Suppressor macrophage treated with lipopolysaccharide for 1 hour (primary cell): ENCODE measurements at places on chromosomes 7 and 10.

DNA sequence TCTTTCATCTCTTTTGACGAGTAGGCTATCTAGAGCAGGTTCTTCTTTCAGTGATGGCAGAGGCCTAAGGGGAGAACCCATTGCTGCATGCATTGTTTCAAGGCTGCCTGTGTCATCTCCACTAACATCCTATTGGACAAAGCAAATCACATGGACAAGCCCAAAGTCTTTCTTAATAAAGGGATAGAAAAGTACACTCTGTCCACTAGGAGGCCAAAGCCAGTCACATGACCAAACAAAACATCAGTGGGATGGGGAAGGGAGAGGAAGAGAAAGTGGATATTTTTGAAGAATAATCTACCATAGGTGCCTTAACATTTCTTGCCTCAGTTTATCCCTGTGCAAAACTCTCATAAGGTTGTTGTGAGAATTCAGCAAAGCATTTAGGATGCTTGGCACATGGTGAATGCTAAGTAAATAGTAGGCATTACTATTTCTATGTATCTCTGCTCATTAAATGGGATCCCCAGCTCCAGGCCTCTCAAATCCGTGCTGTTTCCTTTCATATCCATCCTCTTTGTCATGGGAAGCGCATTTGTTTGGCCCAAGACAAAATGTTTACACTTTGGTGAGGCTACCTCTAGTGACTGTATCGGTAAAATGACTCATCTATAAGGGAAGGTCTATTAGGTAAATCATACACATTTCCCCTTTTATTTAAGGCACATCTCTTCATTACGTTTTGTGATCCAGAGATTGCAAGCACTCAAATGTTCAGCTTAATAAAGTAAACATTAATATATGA lies 16.7 kb upstream of the CADPS2 start:
- DNase-seq, result no peak

- peak; percentile 72 for DNase-seq
These were observed 105.4 kb upstream of the FAM133B start for GRCh38 chr7:92695308-92696261.

DNA sequence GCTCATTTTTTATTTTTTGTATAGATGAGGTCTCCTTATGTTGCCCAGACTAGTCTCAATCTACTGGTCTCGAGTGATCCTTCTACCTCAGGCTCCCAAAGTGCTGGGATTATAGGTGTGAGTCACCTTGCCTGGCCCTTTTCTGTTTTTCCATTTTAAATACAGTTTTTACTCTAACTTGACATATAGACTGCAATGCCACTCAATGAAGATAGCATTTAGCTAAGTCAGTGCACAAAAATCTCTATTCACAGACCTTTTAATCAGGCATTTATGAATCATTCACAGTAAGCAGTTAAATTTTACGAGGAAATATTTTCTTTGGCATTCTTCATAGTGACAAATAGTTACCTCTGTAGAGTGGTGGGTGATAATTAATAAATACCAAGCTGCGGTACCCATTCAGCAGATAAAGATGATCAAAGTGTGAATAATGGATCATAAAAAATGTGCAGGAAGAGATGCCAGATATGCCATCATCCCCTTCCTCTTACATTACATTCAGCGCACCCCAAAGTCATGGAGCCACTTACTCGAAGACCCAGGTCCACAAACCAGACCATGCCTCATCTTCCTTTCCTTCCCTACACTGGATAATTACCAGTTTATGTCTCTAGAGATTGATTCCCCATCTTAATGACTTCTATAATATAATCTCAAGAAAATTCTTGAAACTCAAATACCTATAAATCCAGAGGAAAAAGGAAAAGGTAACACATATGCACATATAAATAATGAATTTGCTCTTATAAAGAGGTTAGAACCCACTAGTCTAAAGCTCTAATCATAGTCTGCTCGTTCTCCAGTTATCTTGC lies 56.0 kb downstream of the UBE2H start:
- no peak for DNase-seq

- DNase-seq, result peak; percentile 74
These were observed 70.7 kb downstream of the CABCOCO1 start for GRCh38 chr10:61733358-61733940.

- no peak for DNase-seq
These were observed 141.4 kb downstream of the ICA1 start for GRCh38 chr7:8120390-8121058.

GRCh38 chr7:39415091-39415787 lies 151.0 kb upstream of the YAE1 start:
- no peak for DNase-seq

GRCh38 chr7:143285470-143285778 lies 666 bp downstream of the TMEM139 start:
- DNase-seq, result no peak

GRCh38 chr10:71757399-71757922 lies 15.9 kb downstream of the VSIR start:
- peak; percentile 47 for DNase-seq

GRCh38 chr7:3747467-3747866 lies 446.4 kb downstream of the SDK1 start:
- no peak for DNase-seq

DNA sequence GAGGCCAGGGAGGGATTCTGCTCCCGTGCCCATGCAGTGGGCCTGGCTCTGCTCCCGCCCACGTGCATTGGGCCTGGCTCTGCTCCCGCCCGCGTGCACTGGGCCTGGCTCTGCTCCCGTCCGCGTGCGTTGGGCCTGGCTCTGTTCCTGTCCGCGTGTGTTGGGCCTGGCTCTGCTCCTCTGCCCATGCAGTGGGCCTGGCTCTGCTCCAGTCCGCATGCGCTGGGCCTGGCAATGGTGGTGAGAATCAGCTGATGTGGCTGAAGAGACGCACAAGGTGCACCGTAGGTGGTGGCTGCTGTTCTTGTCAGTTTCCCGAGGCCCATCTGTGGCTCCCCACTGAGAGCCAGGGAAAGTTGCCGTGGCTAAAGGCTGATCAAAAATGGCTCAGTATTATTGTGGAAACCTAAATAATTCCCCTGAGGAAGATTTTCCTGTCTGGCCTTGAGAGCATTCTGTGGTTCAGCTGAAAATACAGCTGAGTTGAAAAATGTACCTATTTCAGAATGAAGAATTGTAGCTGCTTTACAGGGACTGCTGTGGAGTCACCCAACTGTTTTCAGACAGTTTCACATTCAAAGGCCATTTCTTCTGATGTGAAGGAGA lies 572.4 kb downstream of the GLRX3 start:
- DNase-seq, result no peak

GRCh38 chr7:4633012-4633411 lies 49.1 kb upstream of the FOXK1 start:
- DNase-seq, result peak; percentile 27

DNA sequence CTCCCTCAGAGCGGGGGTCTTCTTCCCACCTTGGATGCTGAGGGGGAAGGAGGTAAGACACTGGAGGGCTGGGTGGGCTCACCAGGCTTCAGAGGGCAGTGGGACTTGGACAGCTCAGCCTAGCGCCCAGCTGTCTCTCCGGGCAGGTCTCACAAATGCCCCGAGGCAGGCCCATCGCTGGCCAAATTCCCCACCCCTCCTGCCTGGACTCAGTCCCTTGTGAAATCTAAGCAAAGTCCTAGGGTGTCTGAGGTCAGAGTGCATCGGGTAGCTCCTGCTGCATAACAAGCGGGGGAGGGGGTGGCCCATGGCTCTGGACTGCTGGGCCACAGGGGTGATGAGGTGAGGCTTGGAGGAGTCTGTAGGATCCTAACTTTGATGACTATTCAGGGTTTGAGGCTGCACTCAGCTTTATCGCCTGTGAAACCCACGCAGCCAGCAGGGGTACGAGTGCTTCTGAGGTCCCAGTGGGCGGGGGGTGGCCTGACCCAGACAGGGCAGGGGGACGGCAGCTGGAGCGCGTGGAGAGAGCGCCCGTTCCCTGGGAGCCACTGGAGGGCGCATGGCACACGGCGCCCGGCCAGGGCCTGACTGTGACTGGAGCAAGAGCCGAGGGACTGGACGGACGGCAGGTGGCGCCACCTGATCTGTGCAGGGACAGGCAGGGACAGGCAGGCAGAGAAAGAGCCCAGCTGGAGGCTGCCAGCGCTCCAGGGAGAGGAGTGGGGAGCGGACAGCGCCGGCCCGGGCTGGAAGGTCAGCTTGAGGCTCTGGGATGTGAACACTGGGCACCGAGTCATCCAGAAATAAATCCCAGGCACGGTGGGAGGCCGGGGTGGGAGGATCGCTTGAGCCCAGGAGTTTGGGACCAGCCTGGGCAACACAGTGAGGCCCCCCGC lies 10.0 kb downstream of the CYP2W1 start:
- peak; percentile 98 for DNase-seq

DNA sequence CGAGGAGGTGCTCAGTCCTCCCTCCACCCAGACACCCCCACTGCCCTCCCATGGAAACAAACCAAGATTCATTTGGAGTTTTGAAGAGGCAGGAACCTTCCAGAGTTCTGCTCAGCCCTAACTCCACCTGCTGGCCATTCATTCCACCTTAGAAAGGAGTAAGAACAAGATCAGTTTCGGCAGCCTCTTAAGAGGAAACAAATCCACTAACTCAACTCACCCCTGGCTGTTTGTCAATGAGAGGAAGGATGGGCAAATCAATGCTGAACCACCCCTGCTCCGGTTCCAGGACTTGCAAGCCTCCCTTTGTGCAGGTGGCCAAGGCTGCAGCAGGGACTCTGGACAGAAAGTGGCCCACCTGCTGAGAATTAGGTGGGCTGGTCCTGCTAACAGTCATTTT lies 26.2 kb downstream of the CCDC3 start:
- no peak for DNase-seq

DNA sequence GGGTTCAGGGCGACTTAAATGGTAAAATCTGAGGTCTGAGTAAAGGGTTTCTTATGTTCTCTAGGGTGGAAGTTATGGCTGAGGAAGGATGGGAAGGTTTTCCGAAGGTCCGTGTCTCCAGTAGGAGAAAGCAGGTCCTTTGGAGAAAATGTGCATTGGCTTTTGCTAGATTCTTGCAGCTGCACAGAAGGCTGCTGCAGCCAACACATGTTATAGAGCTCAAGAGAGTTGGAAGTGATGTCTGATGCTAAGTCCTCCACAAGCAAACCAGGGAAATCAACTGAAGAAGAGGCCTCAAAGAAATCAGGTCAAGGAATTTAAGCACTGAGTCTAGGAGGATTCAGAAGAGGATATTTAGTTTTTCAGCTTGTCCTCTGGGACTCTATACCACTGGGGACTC lies 404.6 kb downstream of the LRMDA start:
- no peak for DNase-seq

GRCh38 chr7:134030460-134030865 lies 96.7 kb upstream of the LRGUK start:
- DNase-seq, result no peak

DNA sequence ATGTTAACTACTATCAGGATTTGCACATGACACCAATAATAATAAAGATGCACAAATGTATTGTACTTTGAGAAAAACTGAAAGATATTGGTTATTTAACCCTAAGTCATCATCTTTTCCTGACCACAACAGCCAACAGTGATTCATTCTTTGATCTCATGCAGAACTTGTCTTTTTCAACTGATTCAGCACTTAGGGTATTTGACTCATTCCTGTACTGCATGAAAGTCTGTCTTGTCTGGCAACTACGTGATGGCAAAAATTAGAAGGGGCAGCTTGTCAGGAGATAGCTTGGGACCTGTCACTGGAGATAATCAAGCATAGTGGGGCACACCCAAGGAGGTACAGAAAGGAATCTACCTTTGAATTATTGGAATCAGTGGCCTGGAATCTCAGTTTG lies 77.8 kb upstream of the LRRC17 start:
- DNase-seq, result peak; percentile 87

GRCh38 chr10:18293536-18294510 lies 153.6 kb downstream of the CACNB2 start:
- peak; percentile 42 for DNase-seq

GRCh38 chr7:26321435-26321834 lies 29.8 kb downstream of the SNX10 start:
- no peak for DNase-seq

- DNase-seq, result no peak
These were observed 23.2 kb upstream of the MTPN start for GRCh38 chr7:136000288-136000913.

DNA sequence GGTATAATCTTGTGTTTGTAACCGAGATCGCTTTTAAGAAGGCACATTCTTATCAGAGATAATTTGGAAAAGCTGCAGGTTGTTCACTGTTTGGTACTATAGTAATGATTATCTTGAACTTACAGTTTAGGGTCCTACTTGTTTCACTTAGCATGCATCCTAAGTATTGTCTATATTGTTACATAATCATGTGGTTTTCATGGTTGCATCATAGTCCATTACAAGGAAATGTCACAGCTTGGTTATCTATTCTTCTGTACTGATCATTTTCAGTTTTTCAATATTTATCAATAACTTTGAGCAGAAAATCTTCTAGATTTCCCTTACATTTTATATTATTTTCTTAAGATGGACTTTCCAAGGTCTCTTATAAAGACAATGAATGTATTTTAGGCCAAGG lies 116.3 kb downstream of the PLPP4 start:
- DNase-seq, result peak; percentile 41

DNA sequence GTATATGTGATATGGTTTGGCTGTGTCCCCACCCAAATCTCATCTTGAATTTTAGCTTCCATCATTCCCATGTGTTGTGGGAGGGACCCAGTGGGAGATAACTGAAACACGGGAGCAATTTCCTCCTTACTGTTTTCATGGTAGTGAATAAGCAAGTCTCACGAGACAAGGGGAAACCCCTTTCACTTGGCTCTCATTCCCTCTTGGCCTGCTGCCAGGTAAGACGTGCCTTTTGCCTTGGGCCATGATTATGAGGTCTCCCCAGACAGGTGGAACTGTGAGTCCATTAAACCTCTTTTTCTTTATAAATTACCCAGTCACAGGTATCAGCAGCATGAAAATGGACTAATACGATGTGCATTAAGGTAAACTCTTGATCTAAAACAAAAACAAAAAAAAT lies 357.1 kb upstream of the AOAH start:
- DNase-seq, result peak; percentile 55

GRCh38 chr10:31774299-31774900 lies 154.2 kb downstream of the ARHGAP12 start:
- DNase-seq, result no peak

GRCh38 chr10:12510501-12510941 lies 161.2 kb downstream of the CAMK1D start:
- peak; percentile 34 for DNase-seq

DNA sequence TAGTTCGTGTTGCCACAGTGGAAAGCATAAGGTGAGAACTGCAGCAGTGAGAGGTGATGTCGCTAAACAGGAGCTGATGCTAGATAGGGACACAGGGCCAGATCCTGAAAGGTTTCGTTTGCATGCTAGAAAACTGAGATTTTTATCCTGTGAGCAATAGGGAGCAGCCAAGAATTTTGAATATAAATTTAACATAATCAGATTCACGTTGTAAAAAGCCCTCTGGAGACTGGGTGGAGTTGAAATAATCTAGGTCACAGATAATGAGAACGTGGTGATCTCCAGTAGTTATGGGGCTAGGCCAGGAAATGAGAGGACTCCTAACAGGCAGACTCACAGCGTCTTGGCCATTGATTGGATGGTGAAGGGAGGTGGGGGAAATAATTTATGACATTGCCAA lies 92.1 kb upstream of the IMMP2L start:
- DNase-seq, result no peak
